NCI-H2107 (cell line): ENCODE measurements at places on chromosomes 2 and 18.

DNA sequence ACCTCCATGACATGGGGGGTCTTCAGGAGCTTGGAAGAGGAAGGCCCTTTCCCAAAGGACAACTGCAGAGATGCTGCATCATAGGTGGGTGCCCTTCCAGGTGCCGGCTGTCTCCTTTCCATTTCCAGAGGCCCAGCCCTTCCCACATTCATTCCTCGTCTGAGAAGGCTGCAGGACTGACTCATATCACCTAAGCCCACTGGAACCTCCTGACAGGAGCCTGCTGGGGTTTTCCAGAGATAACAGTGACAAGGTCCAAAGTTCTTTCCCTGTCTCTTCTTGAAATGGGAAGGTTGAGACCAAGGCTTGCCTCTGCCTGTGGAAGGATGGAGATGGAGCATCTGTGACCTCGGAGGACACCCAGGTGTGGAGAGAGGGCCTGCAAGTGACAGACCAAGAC lies 3.6 kb upstream of the PRSS56 start:
- no peak for DNase-seq

- no peak for DNase-seq
Observed at GRCh38 chr2:213271947-213272346, 12.3 kb upstream of the SPAG16 start.

DNA sequence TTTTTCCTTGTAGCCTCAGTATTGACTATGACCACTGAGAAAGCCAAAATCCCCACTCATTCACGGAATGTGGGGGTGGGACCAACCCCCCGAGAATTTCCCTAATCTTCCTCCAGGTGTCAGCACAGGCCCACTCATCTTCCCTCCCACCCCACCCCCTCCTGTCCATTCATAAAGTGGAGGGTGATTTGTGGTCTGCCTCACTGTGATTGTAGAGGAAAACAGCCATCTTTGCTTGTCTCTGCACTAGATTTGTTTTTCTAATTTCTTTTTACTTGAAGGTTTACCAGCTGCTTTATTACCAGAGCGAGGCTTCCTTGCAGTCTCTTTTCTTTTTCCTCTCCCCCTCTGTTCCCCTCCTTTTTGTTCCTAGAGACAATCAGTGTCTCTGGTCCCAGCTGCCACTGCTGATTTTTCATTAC lies 171.8 kb downstream of the ICOS start:
- peak; percentile 32 for DNase-seq

GRCh38 chr2:113218283-113219091 lies 44.7 kb downstream of the PSD4 start:
- no peak for DNase-seq

DNA sequence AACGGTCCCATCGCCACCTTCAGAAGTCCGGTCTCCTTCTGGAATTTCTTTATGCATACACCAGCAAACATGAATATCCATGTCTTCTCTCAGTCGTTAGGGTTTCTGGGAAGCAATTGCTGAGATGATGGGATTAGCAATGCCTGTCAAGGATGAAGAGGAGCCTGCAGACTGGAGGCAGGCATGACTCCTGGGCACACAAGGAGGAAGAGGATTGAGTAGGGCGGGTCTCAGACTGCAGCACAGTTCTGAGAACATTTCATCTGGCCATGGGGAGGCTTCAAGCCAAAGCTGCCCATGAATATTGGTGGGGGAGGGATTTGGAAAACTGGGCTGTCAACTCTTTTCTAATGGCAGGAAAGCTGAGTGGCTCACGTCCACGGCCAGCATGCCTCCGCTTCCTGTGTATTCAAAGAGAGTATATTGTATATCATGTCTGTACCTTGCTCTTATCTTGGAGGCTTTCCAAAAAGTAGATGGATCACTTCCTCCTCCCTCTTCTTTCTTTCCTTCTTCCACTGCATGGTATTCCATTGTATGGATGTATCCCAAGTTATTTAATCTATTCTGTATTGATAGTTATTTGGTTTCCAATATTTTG lies 24.5 kb downstream of the MC2R start:
- DNase-seq: no peak

- DNase-seq: no peak
Observed at GRCh38 chr2:107276034-107276433, 390.1 kb upstream of the ST6GAL2 start.

DNA sequence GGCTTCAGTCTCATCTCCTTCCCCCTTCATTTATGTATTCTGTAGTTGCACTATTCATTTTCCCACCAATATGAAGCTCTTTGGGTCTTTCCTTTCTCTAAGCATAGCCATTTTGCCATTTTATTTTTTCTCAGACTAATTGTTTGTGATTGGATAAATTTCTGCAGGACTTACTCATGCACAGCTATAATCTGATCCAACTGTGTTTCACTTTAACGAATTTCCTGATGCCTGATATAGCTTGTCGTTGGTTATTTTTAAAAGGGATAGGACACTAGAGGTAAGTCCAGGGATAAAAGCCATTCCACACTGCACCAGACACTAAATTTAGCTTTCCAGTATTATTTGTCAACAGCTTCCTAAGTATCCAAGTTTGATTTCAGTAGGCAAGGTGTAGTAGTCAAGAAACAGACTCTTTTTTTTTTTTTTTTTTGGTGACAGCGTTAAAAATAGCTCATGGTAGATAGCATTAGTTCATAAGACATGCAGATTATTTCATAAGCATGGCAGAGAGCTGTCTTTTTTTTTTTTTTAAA lies 17.4 kb downstream of the ASB18 start:
- no peak for DNase-seq

- no peak for DNase-seq
Observed at GRCh38 chr18:34562252-34562870, 147.7 kb upstream of the DTNA start.

GRCh38 chr2:210086292-210086691 lies 83.9 kb downstream of the RPE start:
- DNase-seq: no peak

DNA sequence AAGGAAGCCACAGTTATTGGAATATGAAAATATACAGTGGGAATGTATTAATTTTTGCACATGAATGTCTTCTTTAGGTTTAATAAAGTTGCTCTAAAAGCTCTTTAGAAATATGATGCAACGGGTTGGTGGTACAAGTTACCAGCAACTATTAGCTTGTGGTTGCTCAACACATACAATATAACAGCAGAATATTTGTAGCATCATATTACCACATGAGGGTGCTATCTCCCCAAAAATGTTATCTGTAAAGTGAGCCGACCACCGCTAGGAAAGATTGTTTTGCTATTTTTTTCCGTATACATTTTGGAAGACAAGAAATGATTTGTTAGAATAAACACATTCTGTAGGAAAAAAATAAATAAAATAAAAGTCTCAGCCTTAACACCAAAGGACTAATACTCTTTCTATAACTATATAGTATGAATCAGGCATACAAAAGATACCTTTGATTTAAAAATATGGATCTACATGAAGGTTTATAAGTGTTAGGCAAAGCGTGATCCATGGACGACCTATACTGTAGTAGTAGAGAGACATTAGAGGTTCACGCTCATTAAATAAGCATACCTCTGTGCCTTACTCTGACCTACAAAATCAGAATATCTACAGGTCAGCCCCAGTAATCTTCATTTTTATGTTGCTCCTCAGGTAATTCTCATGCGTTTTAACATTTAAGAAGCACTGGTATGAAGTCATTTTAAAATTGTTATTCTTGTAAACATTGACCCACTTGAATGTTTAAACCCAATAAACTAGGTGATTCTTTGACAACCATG lies 1110.6 kb upstream of the ACVR2A start:
- peak; percentile 24 for DNase-seq

DNA sequence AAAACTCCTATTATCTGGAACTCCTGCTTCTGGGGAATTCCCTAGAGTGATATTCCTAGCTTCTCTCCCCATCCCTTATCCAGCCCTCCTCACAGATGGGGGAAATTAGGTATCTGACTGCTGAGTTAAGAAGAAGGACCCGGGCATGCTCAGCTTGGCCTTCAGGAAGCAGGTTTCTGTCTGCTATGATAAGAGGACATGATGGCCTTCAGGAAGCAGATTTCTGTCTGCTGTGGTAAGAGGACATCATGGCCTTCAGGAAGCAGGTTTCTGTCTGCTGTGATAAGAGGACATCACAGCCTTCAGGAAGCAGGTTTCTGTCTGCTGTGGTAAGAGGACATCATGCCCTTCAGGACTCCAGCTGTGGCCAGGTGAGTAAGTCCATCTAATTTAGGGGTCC lies 65.2 kb downstream of the PLEKHM3 start:
- no peak for DNase-seq

DNA sequence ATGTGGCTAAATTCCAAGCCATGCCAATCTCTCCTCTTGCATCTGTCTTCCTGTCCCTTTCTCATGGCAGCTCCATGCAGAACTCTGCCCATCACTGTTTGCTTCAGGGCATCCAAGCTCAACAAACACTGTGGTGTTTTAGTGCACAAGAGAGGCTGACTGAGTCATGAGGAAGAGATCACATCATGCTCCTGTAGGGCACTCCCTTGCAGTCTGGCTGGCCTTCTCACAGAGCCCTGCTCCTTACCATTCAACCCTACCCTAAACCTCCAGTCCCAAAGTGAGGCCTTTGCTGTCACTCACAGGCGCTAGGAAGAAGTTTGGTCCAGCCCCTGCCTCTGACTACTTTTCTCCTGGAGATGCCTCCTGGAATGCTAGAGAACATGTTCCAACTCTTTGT lies 194.0 kb downstream of the LRATD1 start:
- no peak for DNase-seq

- no peak for DNase-seq
Observed at GRCh38 chr18:11866329-11866728, 15.1 kb downstream of the CHMP1B start.

GRCh38 chr2:43003702-43004101 lies 211.3 kb upstream of the HAAO start:
- DNase-seq: no peak

- no peak for DNase-seq
Observed at GRCh38 chr2:189254268-189254883, 74.8 kb upstream of the COL5A2 start.

DNA sequence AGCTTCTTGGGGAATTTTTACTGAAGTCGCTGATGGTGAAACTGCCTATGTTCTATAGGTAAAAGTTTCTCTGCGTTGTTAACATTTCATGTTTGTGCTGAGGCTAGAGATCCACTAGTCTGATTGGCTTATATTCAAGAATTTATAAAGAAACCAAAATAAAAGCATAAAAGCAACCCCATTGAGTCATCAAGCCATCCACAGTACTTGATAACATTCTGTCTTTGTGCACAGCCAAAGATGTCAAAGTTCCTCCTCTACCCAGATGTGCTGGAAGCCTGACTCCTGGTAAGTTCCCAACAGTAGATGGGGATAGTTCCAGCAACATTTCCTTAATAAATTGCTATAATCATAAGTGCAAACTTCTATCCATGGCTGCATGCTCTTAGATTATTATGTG lies 107.8 kb downstream of the TANC1 start:
- no peak for DNase-seq

DNA sequence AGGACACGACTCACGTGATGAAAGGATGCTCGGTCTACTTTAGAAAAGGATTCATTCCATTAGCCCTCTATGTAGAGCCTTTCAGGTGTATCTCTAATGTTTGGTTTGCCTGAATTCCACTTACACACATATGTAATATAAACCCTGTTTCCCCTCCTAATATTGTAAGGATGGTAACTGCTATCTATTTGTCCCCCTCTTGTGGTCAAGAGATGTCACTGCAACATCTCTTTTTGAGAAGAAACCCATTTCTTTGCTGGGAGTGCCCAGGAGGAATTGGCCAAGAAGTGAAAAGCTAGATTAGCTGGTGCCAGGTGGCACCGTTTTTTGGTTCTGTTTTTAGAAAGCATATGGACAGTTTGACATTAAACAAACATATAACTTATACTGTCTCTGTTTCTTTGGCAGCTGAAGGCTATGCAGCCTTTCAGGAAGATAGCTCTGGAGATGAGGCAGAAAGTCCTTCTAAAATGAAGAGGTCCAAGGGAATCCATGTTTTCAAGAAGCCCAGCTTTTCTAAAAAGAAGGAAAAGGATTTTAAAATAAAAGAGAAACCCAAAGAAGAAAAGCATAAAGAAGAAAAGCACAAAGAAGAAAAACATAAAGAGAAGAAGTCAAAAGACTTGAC lies 41.2 kb downstream of the RALBP1 start:
- DNase-seq: no peak

DNA sequence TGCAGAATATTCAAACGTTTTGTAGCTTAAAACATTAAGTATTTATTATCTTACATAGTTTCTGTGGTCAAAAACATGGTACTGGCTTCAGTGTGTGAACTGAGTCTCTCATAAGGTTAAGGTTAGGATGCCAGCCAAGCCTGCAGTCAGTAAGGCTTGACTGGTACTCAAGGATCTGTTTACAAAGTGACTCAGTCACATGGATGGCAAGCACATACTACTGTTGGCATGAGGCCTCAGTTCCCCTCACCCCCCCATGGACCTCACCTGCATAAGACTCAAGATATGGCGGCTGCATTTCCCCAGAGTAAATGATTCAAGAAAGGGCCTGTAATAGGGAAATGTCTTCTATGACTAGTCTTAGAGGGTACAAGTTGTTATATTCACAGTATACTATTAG lies 1167.5 kb downstream of the DPP10 start:
- no peak for DNase-seq

DNA sequence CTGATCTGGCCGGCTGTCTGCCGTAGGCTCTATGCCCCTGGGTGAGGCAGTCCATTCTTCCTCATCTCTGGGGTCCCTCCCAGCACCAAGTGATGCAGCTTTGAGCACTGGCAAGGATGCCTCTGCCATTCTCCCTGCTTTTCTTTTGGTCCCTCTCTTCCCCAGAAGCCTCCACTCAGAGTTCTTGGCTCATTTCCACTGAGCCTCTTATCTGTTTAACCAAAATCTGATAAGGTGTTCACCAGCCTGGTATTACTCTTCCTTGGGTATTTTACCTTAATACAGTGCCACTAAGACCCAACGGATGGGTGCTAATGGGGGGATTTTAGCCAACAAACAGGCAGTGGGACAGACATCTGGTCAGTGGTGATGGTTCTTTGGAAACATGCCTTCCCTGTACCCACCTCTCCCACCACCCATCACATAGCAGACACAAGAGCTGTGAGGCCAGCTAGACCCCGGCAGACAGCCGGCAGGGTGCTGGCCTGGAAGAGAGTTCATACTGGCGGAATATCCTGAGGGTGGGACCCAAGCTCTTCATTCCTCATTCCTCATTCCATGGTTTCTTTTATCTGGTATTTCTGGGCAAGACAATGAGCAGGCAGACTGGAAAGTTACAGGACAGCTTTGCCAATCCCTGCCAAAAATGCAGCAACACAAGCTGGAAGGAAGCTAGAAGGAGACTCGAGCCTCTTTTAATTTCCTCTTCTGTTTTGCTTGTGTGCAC lies 34.6 kb downstream of the ZBTB7C start:
- no peak for DNase-seq

DNA sequence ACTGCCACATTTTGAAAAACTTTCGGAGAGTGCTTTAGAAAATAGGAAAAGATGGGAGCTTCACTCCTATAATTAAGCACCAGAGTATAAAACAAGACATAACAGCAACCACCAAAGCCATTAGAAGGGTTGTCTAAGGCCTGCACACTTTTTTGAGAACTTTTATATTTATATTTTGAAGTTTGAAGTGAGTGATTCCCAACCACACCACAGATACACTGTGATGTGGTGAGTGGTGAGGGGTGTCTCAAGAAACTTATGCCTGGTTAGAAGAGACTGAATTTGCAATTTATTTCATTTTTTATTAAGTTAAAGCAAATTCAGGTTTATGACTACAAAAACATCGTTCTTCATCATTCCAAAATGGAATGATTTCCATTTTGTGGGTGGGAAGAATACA lies 161.9 kb downstream of the DNAH6 start:
- no peak for DNase-seq

- DNase-seq: no peak
Observed at GRCh38 chr2:53209679-53210458, 557.7 kb upstream of the CHAC2 start.

GRCh38 chr18:62186499-62186773 lies 420 bp downstream of the PIGN start:
- no peak for DNase-seq

GRCh38 chr2:32824070-32824809 lies 122.5 kb upstream of the LTBP1 start:
- no peak for DNase-seq
